ENCODE measurements at places on chromosomes 6 and 20.

GRCh38 chr6:141641406-141641805, 491.3 kb upstream of the GJE1 start:
- DNase-seq = no peak

DNA sequence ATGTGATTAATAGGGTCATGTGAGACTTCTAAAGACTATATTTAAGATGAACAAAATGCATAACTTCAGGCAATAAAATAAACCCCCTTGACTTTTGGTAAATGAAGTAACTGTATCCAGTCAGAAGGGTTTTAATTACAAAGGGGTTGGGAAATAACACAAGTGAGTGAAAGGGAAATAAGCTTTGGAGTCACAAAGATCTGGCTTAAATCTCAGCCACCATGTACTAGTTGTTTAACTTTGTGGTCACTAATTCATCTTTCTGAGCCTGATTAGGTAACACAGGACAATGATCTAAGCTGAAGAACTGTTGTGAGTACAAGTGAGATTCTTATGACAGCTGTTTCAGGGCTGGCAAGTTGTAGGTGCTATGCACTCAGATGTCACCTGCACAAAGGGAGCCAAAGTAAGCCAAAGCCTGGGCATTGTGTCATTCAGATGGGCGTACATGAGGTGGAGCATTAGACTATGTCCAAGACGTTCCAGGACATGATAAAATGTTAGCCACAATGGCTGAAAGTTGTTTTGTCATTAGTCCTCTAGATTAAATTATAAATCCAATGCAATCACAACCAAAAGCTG, 13.8 kb downstream of the TOMM34 start:
- DNase-seq = no peak

GRCh38 chr6:152329638-152330448, 307.3 kb downstream of the SYNE1 start:
- no peak for DNase-seq

GRCh38 chr20:50695135-50695872, 4.0 kb upstream of the RIPOR3 start:
- DNase-seq = no peak

- DNase-seq = no peak
Measured at GRCh38 chr6:154561750-154562149, 51.3 kb upstream of the CNKSR3 start.

DNA sequence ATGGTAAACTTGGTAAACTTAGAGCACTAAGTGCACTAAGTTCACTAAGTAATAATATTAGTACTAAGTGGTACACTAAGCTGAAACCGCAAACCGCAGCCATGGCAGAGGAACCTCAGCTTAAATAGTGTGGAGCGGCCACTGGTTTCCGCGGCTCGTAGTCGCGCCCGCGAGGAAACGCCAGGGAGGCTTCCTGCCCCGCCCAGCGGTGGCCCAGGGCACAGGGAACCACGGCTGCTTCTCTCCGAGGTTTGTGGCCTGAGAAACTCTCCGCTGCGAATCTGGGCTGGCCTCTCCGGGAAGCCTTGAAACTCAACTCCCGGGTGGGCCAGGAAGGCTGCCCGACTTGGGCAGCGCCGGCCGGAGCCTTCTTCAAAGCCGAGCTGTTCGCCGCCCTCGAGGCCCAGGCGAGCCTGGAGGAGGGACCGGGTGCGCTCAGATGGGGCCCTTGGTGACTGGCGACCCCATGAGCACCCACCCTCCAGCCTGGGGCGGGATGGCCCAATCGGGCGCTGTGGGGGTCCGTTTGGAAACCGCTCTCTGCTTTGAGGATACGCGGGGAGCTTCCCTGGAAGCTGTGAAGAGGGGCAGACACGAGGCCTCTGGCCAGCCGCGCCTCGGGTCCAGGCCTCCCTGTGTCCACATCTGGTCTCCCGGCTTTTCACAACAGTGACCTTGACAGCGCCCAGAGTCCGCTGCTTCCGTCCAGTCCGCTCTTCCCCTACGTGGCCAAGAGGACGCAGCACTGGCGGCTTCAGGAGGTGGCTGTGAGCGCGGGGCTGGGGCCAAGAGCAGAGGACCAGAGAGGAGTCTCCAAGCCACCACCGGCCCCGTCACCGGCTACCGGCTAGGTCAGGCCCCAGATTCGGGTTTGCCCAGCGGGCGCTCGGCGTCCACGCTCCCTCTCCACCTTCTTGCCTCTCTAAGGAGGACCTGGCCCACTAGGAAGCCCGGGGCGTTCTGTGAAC, 25.4 kb upstream of the HLA-E start:
- peak; percentile 34 for DNase-seq

- DNase-seq = peak; percentile 5
Measured at GRCh38 chr20:25339608-25340007, 51.0 kb downstream of the ABHD12 start.

- peak; percentile 23 for DNase-seq
Measured at GRCh38 chr20:37522260-37523011, 1.4 kb downstream of the NNAT start.

GRCh38 chr6:74015427-74015826, 319.4 kb downstream of the CD109 start:
- no peak for DNase-seq

DNA sequence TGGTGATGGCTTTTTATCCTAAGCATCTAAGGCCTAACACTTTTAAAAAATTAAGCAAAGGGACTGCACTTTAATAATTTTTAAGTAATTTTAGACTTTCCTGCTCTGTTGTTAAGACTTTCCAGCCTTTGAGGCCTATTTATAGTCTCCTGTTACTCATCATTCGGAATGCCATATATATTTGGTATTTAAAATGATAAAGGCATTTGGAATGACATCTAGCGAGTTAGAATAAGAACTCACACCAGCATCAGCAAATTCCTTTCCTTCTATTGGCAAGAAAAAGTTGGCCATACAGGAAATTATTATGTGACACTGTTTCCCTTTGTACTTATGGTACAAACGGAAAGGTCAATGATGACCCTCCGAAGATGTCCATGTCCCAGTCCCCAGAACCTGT, 88.1 kb upstream of the STMND1 start:
- DNase-seq = no peak

DNA sequence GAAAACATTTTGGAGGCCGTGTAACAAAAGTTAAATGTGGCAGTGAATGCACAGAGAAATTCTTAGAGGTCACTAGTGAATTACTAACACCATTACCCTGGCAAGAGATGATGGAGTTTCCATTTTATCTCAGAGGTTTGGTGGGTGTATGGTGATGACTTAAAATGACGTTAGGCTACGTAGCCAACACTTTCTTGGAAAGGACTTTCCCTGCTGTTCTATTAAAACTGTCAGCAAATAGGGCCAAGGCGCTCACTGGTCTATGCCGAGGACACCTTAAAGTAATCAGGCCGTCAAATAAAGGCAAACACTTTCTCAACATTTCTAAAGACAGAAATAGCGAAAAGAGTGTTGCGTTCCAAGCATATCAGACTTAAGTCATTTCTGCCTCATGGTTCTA, 160.8 kb downstream of the GMPR start:
- no peak for DNase-seq

- no peak for DNase-seq
Measured at GRCh38 chr6:46287043-46287442, 116.3 kb upstream of the ENPP5 start.

- DNase-seq = no peak
Measured at GRCh38 chr20:25477014-25477882, 69.8 kb downstream of the GINS1 start.

DNA sequence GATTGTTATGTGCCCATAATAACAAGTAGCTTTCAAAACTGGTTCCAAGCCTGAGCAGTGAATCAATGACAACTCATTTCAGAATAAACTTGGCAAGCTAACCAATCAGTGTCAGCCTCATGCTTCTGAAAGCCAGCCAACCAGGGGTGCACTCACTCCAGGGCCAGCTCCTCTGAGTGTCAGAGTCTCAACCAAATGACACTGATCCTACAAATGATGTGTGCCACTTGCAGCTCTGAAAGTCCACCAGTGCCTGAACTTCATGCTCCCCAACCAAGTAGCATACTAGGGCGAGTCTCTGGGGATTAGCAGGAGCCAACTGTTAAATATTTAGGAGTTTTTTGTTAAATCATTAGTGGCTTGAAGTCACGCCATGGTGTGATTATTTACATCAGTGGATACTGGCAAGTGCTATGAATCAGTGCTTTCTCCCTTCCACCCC, 4.5 kb downstream of the IYD start:
- DNase-seq = no peak

GRCh38 chr20:36582322-36582721, 8.9 kb downstream of the TGIF2 start:
- no peak for DNase-seq

DNA sequence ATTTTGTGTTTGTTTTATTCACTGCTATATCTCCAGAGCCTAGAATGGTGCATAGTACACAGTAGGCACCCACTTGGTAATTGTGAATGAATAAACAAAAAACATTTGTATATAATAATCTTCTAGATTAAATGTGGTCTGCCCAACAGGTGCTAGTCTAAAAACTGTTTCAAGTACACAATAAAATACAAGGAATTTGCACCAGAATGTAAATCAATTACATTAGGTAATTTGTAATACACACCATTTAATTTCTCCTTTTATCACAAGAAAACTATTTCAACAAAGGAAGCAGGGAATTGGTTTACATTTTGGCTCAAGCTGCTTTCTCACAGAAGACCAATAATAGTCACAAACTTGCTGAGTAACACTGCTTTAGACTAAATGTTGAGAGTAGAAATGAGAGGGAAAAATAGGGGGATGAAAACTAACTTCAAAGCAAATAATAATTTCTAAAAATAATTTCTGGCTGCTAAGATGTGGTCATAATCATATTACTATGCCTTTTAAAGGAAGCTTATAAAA, 22.1 kb downstream of the RUNX2 start:
- DNase-seq = no peak

GRCh38 chr6:25458485-25458884, 179.3 kb downstream of the CARMIL1 start:
- no peak for DNase-seq

- DNase-seq = no peak
Measured at GRCh38 chr6:129901910-129902309, 40.8 kb upstream of the TMEM244 start.

DNA sequence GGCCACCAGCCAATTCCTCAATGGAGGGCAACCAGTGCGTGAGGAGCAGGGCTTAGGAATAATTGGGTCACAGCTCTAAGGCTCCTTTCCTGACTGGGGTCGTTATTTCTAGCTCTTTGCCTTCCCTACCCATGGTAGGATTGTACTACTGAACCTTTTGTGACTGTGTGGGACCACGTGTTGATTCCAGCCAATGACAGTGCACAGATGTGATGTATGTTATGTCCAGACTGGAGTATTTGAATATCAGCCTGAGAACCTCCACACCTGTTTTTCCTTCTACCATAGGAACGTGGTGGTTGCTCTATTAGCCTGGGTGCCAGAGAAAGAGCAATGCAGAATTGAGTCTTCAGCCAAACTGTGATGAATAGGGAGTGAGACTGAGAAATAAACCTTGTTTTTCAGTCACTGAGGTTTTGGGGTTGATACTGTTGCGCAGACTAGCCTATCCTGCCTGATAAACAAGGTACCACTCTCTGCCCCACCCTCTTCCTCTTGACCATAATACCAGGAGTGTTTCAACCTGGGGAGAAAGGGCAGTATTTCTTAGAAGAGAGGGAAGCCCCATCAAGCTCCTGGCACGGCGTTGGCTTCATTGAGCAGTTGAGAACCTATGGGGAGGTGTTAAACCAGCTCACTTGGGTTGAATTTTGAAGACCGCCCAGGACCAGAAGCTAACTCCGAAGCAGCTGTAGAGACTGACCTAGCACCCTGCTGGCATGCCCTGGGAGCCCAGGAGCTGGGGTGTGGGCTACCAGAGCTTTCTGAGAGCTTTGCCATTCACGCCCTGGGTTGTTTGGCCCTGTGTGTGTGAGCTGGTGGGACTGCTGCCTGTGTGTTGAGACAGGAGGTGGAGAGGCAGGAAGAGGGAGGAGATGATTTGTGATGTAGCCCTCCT, 105.5 kb upstream of the BACH2 start:
- DNase-seq = no peak

GRCh38 chr6:165849534-165850430, 186.7 kb upstream of the PDE10A start:
- no peak for DNase-seq

- DNase-seq = no peak
Measured at GRCh38 chr6:108425428-108425827, 130.6 kb downstream of the AFG1L start.

DNA sequence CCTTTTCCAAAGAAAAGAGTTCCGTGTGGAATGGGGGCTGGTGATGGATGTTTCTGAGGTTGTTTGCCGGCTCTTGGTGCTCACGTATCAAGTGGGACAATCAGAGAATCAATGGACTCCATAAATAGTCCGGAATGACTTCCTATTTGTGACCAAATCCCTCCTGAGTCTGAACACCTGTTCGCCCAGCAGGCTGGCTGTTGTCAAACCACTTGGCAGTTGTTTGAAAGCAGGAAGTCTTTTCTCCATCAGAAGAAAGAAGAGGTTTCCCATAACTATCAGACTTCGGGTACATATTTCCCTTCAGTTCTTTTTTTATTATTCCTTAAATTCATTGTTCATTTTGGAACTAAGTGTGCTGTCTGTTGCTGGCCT, 154.7 kb upstream of the RIN2 start:
- no peak for DNase-seq

- peak; percentile 13 for DNase-seq
Measured at GRCh38 chr6:125154761-125155135, 1.2 kb downstream of the TPD52L1 start.

GRCh38 chr6:70059039-70059719, 192.8 kb downstream of the COL19A1 start:
- no peak for DNase-seq

- DNase-seq = no peak
Measured at GRCh38 chr20:51871943-51872342, 69.6 kb upstream of the SALL4 start.

- no peak for DNase-seq
Measured at GRCh38 chr6:71481011-71481410, 192.4 kb downstream of the OGFRL1 start.

GRCh38 chr20:58839991-58840747, 10.5 kb downstream of the GNAS-AS1 start:
- DNase-seq = no peak

- peak; percentile 69 for DNase-seq
Measured at GRCh38 chr6:34143884-34144580, 1.9 kb downstream of the GRM4 start.

DNA sequence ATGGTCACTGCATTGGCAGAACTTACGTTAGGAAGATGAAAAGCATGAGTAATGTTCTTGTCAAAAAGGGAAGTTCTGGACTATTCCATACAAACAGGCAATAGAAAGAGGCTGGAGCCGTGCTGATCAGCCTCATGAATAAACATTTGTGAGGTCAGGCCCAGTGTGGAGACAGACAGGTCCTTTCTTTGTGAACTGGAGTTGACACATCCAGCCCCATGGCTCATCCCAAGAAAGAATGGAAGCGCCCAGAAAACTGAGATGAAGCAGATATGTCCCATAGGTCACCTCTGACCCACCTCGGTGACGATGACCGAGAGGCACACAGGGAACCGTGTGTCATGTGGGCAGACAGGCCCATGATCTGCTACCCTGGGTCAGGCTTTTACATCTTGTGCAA, 276.0 kb upstream of the SGK1 start:
- DNase-seq = no peak

GRCh38 chr20:58094698-58095097, 133.8 kb downstream of the ANKRD60 start:
- DNase-seq = no peak
